ENCODE measurements at places on chromosomes 16 and 17.
A peak's percentile ranks its signal among the peaks of the same experiment; 100 is the strongest.

DNA sequence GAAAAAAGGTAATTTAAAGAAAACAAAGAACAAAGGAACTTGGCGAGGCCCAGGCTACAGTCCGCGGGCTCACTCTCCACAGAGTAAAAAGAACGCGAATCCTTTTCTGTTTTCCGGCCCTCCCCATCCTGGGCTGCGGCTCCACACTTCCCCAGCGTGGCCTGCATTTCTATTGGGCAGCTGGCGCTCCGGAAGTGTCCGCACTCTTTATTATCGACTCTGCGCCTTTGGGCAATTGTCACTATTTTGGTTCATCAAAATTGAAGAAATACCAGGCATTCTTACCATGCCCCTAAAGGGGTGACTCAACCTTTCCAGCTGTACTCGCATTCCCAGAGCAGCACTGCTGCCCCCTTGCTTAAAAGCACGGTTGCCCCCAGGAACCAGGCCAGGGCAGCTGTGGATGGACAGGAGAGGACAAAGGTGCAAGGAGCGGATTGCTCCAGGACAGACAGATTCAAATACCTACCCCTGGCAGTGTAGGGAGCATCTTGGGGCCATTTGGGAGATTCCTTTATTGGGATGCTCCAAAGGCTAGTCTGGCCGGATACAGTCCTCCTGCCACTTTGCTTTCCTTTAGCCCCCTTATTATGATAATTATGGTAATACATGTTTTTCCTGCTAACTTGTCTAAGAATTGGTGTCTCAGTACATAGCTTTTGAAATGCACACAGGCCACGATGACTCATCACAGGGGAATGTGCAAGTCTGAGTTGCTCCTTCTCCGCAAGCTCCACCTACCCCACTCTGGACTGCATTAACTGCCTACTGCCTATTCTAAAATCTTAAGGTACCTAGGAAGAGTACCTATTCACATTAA lies 985 bp upstream of the SLFN12 start:
- DNase-seq = peak; percentile 72

DNA sequence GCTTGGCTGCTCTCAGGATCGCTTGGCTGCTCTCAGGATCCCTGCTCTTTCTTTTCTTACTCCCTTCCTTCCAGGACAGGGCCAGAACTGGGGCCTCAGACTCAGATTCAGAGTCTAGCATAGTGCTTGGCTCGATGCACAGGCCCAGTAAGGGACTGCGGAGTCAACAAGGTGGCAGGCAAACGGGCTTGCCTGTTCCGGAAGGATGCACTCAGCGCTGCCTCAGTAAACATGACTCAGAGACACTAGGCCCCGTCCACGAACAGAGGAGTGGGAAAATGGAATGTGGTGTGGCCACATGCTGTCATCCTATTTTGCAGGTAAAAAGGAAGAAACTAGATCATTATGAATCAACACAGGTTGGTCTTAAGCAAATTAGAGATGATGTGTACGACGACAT lies 9.8 kb downstream of the SPHK1 start:
- no peak for DNase-seq

DNA sequence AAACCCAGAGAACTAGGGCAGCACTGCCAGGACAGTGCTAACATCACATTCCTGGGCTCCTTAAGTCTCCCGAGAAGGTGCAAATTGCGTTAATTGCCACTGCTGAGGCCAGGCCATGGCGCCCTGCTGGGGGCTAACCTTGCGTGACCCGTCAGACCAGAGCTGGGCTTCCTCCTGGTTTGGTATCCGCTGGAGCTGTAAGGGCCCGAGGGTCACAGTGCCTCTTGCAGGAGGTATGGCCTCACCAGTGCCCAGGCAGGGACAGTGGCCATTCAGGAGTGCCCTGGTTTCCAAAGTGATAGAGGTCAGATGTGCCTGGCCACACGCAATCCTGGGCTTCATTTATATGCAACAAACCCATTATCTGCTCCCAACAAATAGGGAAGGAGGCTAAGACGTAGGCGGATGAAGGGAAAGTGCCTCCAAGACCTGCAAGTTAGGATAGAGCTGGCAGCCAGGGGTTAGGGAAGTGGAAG lies 17.7 kb upstream of the ADCY9 start:
- no peak for DNase-seq

DNA sequence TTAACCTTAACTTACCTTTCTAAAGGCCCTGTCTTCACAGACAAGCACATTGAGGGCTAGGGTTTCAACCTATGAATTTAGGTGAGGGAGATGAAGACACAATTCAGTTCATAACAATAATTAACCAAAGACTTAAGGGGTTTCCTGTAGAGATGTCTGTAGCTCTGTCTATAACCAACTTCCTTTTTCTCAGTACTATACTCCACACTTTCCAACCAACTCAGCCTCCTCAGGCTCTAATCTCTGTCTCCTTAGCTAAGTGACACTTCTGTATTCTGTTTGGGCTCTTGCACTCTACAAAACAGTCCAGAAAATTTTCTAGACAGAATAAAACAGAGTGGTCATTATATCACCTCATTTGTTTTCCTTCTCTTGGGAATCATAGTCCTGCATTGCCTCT lies 25.8 kb downstream of the CAPNS2 start:
- no peak for DNase-seq

DNA sequence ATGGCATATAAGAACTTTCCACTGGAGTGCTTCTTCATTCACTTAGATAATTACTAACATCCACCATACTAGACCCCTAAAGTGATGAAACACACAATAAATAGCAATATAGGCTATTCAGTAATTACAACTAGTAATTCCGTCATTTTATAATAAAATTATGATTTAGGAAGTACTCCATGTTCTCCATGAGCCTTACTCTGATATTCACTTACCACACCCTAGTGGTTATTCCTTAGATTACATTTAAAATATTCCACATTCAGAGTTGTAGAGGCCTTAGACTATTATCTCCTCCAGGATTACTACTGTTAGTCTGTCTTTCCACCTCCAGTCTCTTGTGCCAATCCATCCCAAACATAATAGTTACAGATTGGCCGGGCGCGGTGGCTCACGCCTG lies 62.4 kb downstream of the STH start:
- DNase-seq = no peak

GRCh38 chr16:77402118-77402517 lies 32.7 kb downstream of the ADAMTS18 start:
- no peak for DNase-seq

GRCh38 chr17:72474719-72475477 lies 354.1 kb downstream of the SOX9 start:
- DNase-seq = no peak

GRCh38 chr17:79627184-79627765 lies 16.4 kb upstream of the RBFOX3 start:
- peak; percentile 3 for DNase-seq

DNA sequence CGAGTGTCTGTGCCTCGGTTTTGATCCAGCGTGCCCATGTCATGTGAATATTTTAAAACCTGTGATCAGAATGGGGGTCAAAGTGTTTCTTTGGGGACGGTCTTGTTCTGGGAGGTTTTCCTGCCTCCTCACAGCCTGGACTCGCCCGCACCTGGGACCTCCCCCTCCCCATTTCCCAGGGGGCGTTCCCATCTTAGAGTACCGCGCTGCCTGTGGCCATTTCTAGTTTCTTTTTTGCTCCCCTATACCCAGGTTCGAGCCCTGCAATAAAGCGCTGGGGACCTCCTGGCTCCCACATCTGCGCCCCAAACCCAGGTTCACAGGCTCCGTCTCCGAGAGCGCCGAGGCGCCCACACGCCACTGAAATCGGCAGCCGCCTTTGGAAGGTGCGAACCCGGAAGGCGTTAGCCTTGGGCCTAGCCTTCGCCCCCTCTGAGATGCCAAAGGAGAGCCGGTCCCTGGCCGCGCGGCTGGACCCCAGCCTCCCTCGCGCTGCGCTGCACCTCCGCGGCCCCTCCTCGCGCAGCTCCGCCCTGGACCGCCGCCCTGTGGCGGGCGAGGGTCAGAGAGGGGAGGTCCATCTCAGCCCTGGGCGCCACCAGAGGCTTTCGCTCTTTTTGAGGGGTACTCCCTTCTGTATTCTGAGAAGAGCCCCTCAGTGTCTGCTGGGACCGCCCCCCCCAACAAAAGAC lies 1.7 kb downstream of the KCNJ12 start:
- no peak for DNase-seq

GRCh38 chr16:89052890-89053724 lies 40.5 kb upstream of the ACSF3 start:
- DNase-seq = no peak

DNA sequence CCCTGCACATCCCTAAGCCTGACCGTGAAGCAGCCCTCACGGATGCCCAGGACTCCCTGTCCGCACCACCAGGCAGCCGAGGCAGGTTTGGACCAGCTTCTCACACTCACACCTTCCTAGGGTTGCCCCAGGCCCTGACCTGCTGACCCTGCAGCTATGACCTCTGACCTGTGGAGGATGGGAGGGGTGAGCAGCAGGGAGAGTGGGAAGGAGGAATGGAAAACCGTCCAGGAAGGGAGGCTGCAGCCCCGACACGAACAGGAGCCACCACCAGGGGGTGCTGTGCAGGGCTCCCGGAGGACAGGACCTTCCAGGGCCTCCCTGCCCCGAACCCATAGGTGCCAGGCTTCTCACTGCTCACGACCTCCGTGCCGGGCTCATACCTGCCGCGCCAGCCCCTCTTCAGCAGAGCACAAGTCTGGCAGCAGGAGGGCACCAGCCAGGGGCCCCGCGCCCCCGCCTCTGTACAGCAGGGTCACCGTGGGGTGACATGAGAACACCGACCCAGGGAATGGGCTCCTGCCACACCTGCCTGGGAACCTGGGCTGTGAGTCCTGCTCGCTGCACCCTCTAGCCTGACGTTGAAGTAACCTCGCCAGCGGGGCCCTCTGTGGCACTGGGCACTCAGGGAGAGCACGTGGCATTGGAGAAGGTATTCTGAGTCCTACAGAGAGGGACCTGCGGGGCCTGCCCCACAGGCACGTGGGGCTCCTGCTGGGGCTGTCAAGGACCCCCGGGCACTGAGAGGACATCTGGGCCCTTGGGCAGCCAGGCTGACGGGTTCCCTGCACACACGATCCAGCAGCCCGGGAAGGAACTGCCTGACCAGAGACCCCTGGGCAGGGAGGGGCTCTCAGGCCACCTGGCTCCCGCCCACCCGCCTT lies 37.6 kb downstream of the CTU2 start:
- no peak for DNase-seq

GRCh38 chr17:2980211-2980903 lies 83.0 kb downstream of the OR1D5 start:
- DNase-seq = no peak

GRCh38 chr17:5281814-5282641 lies at the start of gene RABEP1:
Gene RABEP1, plus strand, starts transcription at chr17:5282284. Its CDS starts 203 bp downstream, at chr17:5282487.
- DNase-seq = peak; percentile 92

DNA sequence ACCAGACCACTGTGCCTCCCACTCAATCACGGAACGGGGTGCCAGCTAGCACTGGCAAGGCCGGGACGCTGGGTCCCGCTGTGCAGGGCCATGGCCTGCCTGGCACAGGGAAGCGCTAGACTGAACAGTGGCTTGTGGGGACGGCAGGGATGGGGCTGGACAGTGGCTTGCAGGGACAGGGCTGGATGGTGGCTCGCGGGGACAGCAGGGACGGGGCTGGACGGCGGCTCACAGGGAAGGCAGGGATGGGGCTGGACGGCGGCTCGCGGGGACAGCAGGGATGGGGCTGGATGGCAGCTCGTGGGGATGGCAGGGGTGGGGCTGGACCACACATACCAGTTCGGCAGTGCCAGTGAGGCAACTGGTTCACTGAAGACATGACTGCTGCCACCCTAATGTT lies 32.6 kb downstream of the LMF1 start:
- DNase-seq = peak; percentile 47

DNA sequence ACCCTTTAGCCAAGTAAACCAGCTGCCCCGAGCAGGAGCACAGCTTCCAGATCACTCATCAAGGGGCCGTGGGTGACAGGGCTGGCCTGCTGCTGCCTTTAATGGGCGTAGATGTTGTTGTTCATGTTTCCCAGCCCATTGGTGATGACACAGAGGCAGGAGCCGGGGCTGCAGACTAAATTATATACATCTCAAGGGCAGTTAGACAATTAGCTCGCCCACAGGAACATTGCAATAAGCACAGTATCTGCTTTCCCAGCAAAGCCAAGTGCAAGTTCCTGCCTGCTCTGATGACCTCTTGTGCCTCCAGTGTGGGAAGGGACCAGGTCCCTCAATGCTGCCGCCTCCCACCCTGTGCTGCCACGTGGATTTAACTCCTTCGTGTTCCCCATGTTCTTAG lies 485.8 kb downstream of the MAF start:
- no peak for DNase-seq

- no peak for DNase-seq
Observed at GRCh38 chr16:81463296-81463890, 18.8 kb downstream of the CMIP start.

- no peak for DNase-seq
Observed at GRCh38 chr17:82232876-82233785, 4.3 kb downstream of the SLC16A3 start.

GRCh38 chr17:66677201-66677981 lies 157.5 kb upstream of the CACNG5 start:
- DNase-seq = no peak

GRCh38 chr16:9824200-9825068 lies 357.8 kb downstream of the GRIN2A start:
- DNase-seq = no peak

- DNase-seq = no peak
Observed at GRCh38 chr16:12146966-12147365, 170.4 kb downstream of the SNX29 start.

DNA sequence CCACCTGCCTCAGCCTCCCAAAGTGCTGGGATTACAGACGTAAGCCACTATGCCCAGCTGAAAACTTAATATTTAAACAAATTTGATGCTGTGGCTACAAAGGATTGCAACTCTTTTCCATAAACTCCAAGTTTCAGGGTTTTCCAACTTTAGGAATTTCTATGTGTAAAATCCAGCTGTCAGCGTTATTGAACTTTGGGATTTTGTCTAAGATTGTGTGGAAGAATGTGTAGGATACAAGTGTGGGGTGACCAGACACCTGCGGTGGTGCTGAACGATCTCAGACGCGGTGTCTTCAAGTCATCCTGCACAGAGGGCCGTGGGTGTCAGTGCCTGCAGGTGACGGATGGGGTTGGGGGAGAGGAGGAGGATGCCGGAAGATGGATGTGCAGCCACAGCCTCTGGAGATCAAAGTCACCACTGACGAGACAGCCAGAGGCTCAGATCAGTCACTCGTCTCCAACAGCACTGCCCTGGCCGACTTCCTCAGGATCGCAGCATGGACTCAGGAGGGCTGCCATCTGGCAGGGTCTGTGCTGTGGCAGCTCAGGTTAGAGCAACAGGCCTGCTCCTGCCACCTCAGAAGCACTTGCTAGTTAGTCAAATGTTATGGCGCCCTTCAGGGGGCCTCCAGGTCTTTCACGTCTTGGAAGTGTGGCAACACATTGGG lies 13.0 kb downstream of the ACSF3 start:
- DNase-seq = peak; percentile 15

GRCh38 chr16:54696522-54696921 lies 234.1 kb upstream of the IRX5 start:
- no peak for DNase-seq

- no peak for DNase-seq
Observed at GRCh38 chr17:58187675-58188074, 4.9 kb upstream of the EPX start.

DNA sequence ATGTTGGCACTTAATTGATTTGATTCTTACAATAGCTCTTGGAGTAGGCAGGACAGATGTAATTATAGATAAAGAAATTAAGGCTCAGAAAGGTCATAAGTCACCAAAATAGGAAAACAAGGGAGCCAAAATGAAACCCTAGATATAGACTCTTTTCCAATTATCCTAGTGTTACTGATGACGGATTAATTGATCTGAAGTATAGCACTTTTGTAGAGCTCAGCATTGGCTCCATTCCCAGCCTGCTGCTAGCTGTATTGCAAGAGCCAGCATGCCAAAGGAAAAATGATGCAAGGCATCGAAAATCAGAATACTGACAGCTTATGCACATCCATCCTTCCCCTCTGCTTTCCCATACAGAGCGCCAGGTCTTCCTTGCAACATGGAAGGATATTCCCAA lies 21.6 kb upstream of the RASL10B start:
- DNase-seq = no peak

Data from left forelimb (tissue), 1 donor.